CD8-positive, alpha-beta memory T cell (primary cell): ENCODE measurements at places on chromosomes 6 and 20.

- DNase-seq: no peak
Observed at GRCh38 chr6:78483553-78484197, 383.7 kb upstream of the IRAK1BP1 start.

- H3K4me1 ChIP-seq: no peaks in the 10 kb centered on the region
- DNase-seq: no peak
- H3K27me3 ChIP-seq: no peaks in the 10 kb centered on the region
Observed at GRCh38 chr6:112980676-112981075, 633.5 kb downstream of the RFPL4B start.

- H3K27ac ChIP-seq: no peak overlapping the region
- H3K36me3 ChIP-seq: no peaks in the 10 kb centered on the region
- peaks cover 14% of the 10 kb centered on the region for H3K4me1 ChIP-seq
- no peak for DNase-seq
- no peak overlapping the region for H3K4me3 ChIP-seq
Observed at GRCh38 chr6:3236005-3236404, 8.6 kb upstream of the TUBB2B start.

GRCh38 chr20:703006-703405, 27.4 kb upstream of the SCRT2 start:
- H3K27me3 ChIP-seq: no peaks in the 10 kb centered on the region
- DNase-seq: no peak
- H3K36me3 ChIP-seq: no peaks in the 10 kb centered on the region
- no peaks in the 10 kb centered on the region for H3K4me1 ChIP-seq
- no peak overlapping the region for H3K4me3 ChIP-seq

DNA sequence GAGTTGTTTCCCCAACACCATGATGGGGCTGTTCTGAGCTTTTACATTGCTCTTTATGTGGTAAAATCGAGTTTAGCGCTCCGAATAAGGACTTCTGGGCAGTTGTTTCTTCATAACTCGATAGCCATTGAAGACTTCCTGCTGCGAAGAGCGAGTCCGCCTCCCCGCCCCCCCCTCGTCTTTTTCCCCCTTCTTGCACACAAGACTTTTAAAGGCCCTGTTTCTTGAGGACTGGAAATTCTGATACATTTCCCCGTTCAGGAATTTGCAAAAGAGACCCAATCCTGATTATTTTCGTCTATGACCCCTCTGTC, 1.5 kb upstream of the CITED2 start:
- H3K4me1 ChIP-seq: peaks cover 21% of the 10 kb centered on the region
- H3K4me3 ChIP-seq: peak overlapping the region; percentile 98
- no peaks in the 10 kb centered on the region for H3K27me3 ChIP-seq
- peak overlapping the region; percentile 96 for H3K27ac ChIP-seq
- no peak for DNase-seq

GRCh38 chr20:8225658-8226057, 93.6 kb downstream of the PLCB1 start:
- H3K4me1 ChIP-seq: no peaks in the 10 kb centered on the region
- no peak for DNase-seq
- no peaks in the 10 kb centered on the region for H3K36me3 ChIP-seq
- no peak overlapping the region for H3K27ac ChIP-seq
- H3K4me3 ChIP-seq: no peak overlapping the region
- H3K27me3 ChIP-seq: no peaks in the 10 kb centered on the region

GRCh38 chr6:129517288-129517687, 192.7 kb downstream of the ARHGAP18 start:
- H3K4me1 ChIP-seq: no peaks in the 10 kb centered on the region
- H3K27me3 ChIP-seq: no peaks in the 10 kb centered on the region
- no peak overlapping the region for H3K27ac ChIP-seq
- H3K4me3 ChIP-seq: no peak overlapping the region
